ENCODE measurements at places on chromosomes 16 and 17.

DNA sequence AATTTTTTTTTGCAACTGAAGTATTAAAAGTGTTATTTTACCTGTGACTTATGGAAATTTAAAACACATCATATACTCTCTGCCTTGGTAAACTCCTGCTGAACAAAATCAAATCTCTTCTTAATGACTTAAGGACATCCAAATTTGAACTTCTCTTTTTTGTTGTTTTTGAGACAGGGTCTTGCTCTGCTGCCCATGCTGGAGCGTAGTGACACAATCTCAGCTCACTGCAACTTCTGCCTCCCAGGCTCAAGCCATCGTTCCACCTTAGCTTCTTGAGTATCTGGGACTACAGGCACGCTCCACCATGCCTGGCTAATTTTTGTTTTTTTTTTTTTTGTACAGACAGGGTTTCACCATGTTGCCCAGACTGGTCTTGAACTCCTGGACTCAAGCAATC is 56.1 kb downstream of the SKAP1 start:
- no peak for DNase-seq

- no peak for DNase-seq
Observed at GRCh38 chr16:85455534-85455933, 157.6 kb upstream of the GSE1 start.

- DNase-seq, result no peak
Observed at GRCh38 chr16:57590654-57591085, 37.8 kb upstream of the ADGRG1 start.

GRCh38 chr16:28835864-28836760 is 10.0 kb downstream of the TUFM start:
- DNase-seq, result no peak

DNA sequence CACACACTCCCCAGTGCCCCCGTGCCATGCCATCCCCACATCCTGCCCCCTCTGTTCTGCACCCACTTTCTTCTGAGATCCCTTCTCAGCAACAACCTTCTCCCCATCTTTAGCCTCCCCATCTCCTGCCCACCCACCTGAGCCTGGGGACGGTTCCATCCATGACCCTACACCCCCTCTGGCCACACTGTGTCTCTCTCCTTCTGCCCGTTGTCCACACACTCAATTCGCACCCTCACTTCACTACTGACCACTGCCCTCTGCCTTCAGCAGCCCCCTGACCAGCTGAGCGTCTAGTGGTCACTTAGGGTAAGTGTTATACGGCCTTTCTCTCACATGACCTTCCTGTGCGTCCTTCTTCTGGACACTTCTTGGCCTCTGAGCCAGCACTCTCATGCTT is 6.1 kb downstream of the ARHGAP27 start:
- DNase-seq, result no peak

GRCh38 chr17:1398931-1399678 is 917 bp downstream of the YWHAE start:
- peak; percentile 30 for DNase-seq

DNA sequence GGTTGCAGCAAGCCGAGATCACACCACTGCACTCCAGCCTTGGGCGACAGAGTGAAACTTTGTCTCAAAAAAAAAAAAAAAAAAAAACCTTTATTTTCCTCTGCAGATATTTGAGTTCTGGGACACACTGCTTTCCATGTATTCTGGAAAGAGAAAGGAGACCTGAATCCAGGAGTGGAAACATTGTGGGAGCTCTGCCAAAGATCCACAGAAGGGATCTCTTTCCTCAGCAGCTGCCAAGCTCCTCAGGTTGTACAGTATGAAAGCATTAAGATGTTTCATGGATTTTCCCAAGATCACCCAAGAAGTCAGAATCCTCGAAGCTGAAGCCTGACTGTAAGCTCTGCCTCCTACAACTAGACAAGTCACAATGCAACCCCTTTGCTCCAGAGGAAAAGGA is 13.5 kb downstream of the NPRL3 start:
- no peak for DNase-seq

- DNase-seq, result peak; percentile 96
Observed at GRCh38 chr17:28661635-28662526, at the start of the genes SDF2 and SUPT6H. Gene SDF2 (minus strand): TSS chr17:28661906. CDS start chr17:28661876, 30 bp downstream. Gene SUPT6H (plus strand): TSS chr17:28662205. CDS start chr17:28673402, 11,197 bp downstream.

DNA sequence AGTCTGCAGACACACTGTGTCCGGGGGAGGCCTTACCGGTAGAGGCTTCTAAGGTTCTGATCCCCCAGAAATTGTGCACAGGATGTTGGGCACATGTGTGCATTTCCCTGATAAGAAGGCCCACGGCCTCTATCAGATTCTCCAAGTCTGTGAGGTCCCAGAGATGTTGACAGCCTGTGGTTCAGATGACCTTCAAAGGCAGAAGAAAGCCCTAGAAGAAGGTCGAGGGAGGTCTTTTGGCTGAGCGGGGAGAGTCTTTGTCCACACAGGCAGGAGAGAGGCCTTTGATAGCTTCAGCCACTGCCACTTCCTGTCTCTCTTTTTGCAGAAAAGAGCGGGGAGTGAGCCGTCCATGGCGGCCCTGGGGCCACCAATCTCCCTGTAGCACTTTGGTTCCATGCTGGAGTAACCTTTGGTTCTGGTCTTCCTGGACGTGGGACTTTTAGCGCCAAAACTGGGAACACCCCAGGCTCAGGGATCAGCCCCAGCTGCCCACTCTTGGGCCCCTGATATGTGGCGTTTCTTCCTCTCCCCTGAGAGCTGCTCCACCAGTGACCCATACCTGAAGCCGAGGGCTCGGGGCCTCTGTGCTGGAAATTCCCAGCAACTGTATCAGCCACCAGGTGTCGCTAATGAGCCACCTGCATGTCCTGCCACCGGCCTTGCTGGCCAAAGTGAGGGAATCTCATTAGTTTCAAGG is 28.1 kb upstream of the LGALS9 start:
- peak; percentile 47 for DNase-seq

- DNase-seq, result no peak
Observed at GRCh38 chr17:7347630-7348477, 4.1 kb upstream of the KCTD11 start.

GRCh38 chr17:30388321-30389179 is 9.8 kb downstream of the CPD start:
- no peak for DNase-seq
